Cerebellar cortex (tissue), 1 donor: ENCODE measurements at places on chromosomes 7 and 10.

- DNase-seq: no peak
Measured at GRCh38 chr10:70960316-70960715, 72.0 kb upstream of the PCBD1 start.

DNA sequence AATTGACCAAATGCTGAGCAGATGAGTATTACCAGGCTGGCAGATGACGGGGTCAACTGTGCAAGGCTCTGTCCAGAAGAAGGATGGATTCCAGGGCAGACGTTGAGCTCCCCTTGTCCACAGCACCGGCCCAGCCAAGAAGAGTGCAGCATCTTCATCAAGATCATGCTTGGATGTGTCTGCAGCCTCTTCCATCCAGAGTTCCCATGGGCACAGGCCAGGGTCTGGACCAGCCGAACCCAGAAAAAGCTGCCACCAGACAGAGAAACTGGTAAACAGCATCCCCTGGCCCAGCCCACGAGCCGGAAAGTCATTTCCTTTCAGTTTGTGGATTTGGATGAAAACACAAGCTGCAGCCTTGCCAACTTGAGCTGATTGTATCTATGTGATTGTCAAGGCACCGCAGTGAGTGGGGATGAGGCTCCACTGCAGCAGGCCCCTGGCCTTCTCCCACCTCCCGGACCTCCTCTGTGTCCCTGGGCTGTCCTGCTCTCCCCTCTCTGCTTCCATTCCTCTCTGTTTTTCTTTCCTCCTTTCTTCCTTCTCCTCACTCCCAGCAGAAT is 321.8 kb downstream of the TCERG1L start:
- DNase-seq: peak; percentile 41

DNA sequence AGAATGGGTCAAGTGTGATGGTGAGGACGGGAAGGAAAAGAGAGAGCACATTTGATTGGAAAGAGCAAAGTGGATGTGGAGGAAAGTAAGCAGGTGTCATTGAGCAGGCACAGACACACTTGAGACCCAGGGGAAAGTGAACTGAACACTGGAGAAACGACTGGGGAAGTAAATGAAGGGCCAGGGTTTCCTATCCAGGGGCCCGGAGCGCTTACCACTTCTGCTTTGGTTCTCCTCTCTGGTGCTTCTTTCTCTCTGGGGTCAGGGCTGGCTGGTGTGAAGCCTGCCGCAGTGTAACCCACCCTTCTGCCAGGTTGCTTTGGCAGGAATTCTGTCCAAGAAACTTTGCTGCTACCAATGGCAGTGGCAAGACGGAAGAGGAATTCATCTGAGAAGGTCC is 219.3 kb downstream of the SKAP2 start:
- DNase-seq: no peak

DNA sequence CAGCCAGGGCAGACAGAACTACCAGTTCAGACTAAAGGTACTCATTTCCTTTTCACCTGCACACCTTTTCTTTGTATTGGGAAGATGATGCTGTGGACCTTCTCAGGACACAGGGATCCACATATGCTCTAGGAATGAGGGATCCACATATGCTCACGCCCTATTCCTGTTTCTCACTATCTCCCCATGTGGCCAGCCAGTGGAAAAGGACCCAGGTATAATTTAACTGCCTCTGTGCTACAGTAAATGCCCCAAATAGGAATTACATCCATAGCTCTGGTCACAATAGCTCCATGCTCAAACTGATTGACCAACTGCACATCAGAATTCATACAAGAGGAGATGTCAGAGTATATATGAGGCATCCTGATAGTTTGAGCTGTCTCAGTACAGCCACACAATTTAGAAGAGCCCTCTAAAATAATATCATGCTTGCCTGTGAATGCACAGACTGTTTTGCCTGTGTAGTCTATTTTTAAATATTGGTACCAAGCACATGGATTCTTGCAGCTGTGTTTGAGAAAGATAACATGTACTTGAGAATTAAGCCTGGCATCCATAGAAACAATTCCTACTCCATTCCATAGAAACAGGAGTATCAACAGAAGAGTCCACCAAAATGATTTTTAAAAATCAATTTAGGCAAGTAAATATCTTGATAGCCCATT is 43.7 kb downstream of the CTTNBP2 start:
- DNase-seq: no peak

- peak; percentile 42 for DNase-seq
Measured at GRCh38 chr10:31930023-31930751, 1.6 kb upstream of the ARHGAP12 start.

DNA sequence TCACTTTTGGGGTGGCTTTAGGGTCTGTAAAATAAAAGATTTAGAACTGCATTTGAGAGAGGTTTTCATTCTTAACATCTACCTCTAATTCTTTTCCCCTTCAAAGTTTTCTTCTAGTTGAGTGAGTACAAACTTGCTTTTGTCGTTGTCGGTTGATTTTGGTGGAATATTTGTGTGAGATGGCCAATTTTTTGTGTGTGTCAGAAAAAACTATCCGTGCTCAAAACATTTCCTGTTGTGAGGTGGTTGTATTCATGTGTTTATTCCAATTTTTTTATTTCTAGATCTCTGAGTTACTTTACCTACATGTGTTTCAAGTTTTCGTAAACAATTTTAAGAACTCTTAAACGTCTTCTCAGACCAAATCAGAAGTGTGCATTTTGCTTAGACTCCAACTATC is 1.6 kb downstream of the AHR start:
- DNase-seq: no peak

GRCh38 chr10:129332476-129332875 is 134.6 kb upstream of the MGMT start:
- peak; percentile 20 for DNase-seq

- DNase-seq: no peak
Measured at GRCh38 chr7:604001-604883, 84.6 kb upstream of the PDGFA start.

DNA sequence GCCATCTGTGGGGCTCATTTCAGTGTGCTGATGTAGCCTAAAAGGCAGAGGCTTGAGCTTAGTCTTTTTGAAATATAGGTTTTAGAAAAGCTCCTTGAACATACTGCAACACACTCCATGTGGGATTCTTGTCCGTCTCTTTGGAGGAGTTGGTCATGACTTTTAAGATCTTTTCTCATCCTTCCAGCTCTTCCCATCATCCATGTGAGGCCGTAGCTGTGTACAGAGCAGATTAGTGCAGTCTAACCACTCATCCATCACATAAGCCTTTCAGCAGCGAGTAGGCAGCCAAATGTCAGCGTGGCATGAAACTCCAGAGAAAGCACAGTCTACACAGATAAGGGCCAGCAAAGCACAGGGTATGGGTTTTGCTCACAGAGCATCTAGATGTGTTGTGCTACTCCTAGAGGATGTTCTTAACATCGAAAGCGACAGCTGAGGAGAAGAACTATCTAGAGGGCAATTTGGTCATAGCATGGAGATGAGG is 28.1 kb upstream of the NPVF start:
- DNase-seq: peak; percentile 83

- peak; percentile 64 for DNase-seq
Measured at GRCh38 chr10:49414496-49414895, 18.6 kb upstream of the DRGX start.

- no peak for DNase-seq
Measured at GRCh38 chr10:126511917-126512479, 123.7 kb upstream of the ADAM12 start.

GRCh38 chr7:2637505-2638223 is 5.9 kb downstream of the TTYH3 start:
- DNase-seq: no peak

DNA sequence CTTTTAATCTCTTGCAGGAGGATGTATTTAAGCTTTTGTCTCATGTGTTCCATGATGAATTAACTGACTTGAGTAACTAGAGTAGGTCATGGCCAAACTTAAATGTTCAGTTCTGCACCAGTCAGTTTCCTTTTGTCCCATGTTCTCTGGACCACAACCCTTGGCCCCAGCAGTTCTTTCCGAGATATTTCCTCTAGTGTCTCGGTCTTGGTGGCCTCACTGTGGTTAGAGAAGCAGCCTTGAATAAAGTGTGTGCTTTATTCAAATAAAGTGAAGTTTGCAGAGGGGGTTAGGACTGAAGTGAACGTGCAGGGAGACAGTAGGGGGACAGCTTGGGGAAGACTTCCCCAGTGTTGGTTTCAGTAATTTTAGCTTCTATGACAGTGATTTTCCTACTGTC is 9.3 kb downstream of the ZNF212 start:
- DNase-seq: no peak

- peak; percentile 54 for DNase-seq
Measured at GRCh38 chr10:72309290-72310240, 35.8 kb downstream of the DDIT4 start.

- DNase-seq: no peak
Measured at GRCh38 chr10:96374639-96374984, 15.8 kb upstream of the OPALIN start.

GRCh38 chr7:56537952-56538351 is 421.7 kb upstream of the NUPR2 start:
- DNase-seq: no peak

DNA sequence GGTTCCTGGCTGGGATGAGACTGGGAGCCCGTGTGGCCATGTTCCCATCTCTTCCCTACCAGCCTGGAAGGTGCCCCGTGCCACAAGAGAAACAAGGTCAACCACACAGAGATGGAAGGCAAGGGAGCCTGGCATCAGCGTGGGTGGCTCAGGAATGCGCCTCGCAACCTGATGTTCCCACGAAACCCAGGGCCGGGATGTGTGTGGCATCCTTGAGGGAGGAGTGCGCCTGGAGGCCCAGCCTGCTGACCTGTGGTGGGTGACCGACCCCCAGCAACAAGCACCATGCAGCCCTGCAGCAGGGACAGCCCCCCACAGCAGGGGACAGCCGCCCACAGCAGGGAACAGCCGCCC is 267.2 kb downstream of the ELFN1 start:
- no peak for DNase-seq

DNA sequence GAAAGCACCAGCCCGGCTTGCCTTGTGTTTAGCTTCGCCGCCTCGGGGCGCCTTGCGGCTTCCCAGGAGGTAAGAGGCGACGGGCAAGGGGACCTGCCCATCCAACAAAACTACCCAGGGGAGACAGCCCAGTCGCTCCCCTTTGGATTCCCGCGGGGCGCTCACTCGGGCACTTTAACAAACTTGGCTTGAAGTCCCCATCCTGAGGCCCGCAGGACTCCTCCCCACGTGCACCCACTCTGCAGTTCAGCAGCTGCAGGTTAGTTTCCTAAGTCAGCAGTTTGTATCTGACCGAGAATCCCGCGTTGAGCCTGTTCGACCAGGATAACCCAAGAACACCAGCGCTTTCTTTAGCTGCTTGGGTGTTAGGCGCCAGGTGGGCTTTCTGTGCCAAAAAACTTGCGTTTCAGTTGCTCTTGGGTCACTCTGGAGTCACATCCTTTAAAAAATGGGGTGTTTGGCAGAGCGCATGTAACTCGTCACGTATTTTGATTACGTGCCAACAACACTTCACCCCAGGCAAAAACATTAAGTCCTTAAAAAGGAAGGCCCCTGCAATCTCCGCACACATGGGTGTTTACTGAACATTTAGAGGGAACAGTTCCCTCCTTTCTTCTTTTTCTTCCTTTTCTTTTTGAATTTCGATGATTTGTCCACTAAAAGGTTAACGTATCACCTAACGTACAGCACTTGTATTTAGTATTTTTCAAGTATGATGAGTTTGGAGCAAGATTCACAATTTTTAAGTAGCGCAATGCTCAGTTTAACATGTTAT is 876 bp downstream of the DNAH11 start:
- DNase-seq: no peak

- peak; percentile 20 for DNase-seq
Measured at GRCh38 chr7:99395616-99396327, 12.6 kb downstream of the PDAP1 start.

GRCh38 chr10:2679646-2680045 is 387.7 kb upstream of the PFKP start:
- no peak for DNase-seq

GRCh38 chr7:22549667-22550513 is 49.9 kb upstream of the STEAP1B start:
- no peak for DNase-seq

DNA sequence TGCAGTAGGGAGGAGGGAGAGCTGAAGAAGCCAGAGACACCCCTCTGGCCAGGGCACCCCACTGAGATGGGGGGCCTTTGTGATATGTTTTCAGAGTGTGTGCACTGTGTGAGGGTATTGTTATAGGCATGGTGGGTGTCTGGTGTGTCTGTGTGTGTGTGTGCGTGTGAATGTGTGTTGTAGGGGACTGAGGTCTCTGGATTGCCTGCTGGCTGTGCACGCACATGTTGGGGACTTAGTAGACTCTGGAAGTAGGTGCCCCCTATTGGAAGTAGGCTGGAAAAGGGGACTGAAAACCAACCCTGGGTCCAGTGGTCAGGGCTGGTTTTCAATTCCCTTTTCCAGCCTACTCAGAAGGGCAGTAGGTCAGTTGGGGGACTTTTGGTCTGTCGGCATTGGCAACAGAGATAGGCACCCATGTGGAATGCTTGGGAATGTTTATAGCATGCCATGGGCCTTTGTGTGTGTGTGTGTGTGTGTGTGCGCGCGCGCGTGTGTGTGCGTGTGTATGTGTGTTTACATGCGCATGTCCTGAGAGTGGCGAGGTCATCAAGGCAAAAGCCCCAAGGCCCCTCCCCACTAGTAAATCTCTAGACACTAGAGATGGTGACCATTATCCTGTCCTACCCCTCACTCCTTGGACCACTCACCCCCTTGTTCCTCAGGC is 78.8 kb downstream of the HIF1AN start:
- DNase-seq: peak; percentile 8

DNA sequence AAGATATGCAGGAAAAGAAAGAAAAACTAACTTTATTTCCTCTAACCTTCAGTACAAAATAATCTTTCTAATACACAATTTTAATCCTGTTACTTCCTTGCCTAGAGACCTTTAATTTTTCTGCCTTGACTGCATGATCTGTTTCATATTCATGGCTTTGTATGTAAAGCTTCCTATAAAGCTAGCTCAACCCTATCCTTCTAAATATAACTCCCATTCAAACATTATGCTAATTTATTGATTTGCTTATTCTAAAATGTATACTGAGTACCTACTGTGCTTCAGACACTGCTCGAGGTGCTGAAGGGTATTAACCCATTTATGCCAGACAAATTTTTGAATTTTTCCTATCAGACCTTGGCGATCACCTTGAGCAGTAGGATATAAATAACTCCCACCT is 47.6 kb downstream of the SEMA3C start:
- no peak for DNase-seq
